ENCODE measurements at places on chromosomes 7 and 10. TPM values are rescaled to one million over a fixed set of nuclear protein-coding genes. Genes with fewer than 3 reads are reported as not detected.

- no peak for DNase-seq
These were observed 23.9 kb downstream of the LRRC4 start for GRCh38 chr7:128007303-128007680.

CLIP2 gene
- 84.5 TPM for total RNA-seq

- DNase-seq: no peak
These were observed 497.3 kb upstream of the GALNT17 start for GRCh38 chr7:70634610-70635068.

FAM25C gene
- not detected for total RNA-seq

- DNase-seq: no peak
These were observed 40.9 kb downstream of the FHIP2A start for GRCh38 chr10:114862456-114862855.

SFRP4 gene
- total RNA-seq: 0.41 TPM

GRCh38 chr10:47165711-47166404 lies 134.1 kb upstream of the GDF10 start:
- peak; percentile 29 for DNase-seq

SLC13A1 gene
- total RNA-seq: not detected

- DNase-seq: no peak
These were observed 46.3 kb downstream of the MRPL32 start for GRCh38 chr7:42978496-42978895.

- no peak for DNase-seq
These were observed 188.5 kb upstream of the BMPER start for GRCh38 chr7:33716581-33717477.

FFAR4 gene
- 0.75 TPM for total RNA-seq

GRCh38 chr7:107610323-107610722 lies 30.3 kb downstream of the BCAP29 start:
- DNase-seq: no peak

- no peak for DNase-seq
These were observed 10.1 kb downstream of the HNRNPF start for GRCh38 chr10:43398939-43399319.

ADAM12 gene
- 1.1 TPM for total RNA-seq

GRCh38 chr10:74827045-74827441 lies 643 bp downstream of the KAT6B start:
- DNase-seq: no peak

- no peak for DNase-seq
These were observed 13.8 kb downstream of the MXI1 start for GRCh38 chr10:110221044-110221720.

- no peak for DNase-seq
These were observed 15.3 kb upstream of the ADD3 start for GRCh38 chr10:109992485-109992884.

- DNase-seq: no peak
These were observed 400.6 kb upstream of the VSTM2A start for GRCh38 chr7:54141576-54141975.

GRCh38 chr7:150716939-150717338 lies 526 bp downstream of the GIMAP1 start:
- no peak for DNase-seq

- no peak for DNase-seq
These were observed 1174.9 kb upstream of the AUTS2 start for GRCh38 chr7:68423356-68423755.

- no peak for DNase-seq
These were observed 5.1 kb downstream of the PRLHR start for GRCh38 chr10:118590334-118590733.

PODXL gene
- total RNA-seq: 25.8 TPM

DNA sequence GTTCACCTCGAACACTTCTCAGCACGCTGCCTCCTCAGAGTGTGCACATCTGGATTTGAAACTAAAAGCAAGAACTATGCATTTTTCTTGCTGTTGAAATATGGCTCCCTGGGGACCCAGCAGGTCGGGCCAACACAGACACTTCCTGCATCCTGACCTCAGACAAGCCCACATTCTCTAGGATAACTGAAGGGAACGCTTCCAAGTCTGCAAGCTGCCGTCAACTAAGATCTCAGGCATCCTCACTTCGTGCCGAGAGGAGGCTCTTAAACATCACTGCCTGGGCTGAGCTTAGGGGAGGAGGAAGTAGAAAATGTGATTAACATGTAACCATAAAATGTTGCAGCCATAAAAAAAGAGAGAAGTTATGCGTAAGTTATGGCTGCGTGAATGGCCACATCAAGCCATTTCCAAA lies 65.5 kb downstream of the PYROXD2 start:
- peak; percentile 38 for DNase-seq

DNA sequence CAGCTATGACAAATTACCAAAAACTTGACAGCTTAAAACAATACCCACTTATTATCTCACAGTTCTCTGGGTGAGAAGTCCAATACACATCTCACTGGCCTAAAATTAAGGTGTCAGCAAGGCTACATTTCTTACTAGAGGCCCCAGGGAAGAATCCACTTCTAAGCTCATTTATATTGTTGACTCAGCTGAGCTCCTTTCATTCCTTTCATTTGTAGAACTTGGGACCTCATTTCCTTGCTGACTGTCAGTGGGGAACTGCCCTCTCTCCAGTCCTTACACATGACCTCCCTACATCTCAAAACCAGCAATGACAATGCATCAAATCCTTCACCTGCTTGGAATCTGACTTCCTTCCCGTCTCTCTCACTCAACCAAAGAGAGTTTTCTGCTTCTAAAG lies 240.3 kb downstream of the IPMK start:
- no peak for DNase-seq

GRCh38 chr10:97490592-97490991 lies 7.6 kb downstream of the MMS19 start:
- no peak for DNase-seq

- no peak for DNase-seq
These were observed 40.0 kb upstream of the PAPSS2 start for GRCh38 chr10:87619705-87620104.

PUS7 gene
- total RNA-seq: 1.9 TPM

- peak; percentile 72 for DNase-seq
These were observed 99.1 kb upstream of the PDGFA start for GRCh38 chr7:618539-619367.

GRCh38 chr7:13307040-13307439 lies 619.6 kb downstream of the ARL4A start:
- DNase-seq: no peak

DNA sequence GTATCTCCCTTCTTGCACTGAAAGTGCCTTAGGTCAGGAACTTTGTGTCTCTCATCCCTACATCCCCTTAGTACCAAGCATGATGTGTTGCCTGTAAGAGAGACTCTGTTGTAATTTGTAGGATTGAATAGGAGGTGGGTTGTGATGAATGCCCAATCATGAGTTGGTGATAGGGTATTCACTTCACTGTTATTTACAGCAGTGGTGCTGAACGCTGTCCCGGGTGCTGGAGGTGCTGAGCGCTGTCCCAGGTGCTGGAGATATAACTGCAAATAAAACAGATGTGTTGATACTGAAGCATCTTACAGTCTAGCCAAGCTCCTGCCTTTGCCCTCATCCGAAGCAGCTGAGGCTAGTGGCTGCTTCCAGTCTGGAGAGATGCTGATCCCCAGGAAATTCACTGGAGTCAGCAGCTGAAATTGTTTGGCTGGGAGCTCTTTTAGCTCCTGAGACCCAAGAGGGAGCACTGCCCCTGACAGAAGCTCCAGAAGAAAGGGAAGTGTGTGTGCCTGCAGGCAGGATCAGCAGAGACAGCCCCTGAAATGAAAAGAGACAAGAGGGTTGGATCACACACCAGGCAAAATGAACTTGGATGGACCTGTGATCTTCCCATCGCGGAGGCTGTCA lies 183.4 kb downstream of the SORCS3 start:
- no peak for DNase-seq

- no peak for DNase-seq
These were observed 34.9 kb downstream of the FAS start for GRCh38 chr10:89025453-89025852.

- DNase-seq: no peak
These were observed 2.5 kb downstream of the VSTM2A start for GRCh38 chr7:54544527-54545240.

DNA sequence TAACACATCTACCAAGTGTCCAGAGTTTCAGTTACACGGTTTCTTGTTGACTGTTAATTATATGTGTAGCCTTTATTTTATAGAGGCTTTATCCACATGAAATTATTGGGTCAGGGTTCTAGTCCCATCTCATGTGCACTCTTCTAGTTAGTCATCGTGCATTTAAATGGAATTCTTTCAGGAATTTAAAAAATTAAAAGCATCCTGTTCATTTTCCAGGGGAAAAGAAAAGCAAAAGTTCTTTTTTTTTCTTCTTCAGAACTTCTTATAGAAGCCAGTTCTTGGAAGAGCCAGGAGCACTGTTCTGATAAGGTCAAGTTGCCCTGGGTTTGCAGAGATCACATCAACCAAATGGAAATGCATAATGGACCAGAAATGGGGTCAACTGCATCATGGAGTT lies 324.7 kb downstream of the INHBA start:
- DNase-seq: no peak

GRCh38 chr7:2288503-2288902 lies 25.7 kb downstream of the SNX8 start:
- DNase-seq: no peak

FAM237B gene
- not detected for total RNA-seq

FAM20C gene
- 22.2 TPM for total RNA-seq

TMEM225B gene
- total RNA-seq: not detected

BAMBI gene
- total RNA-seq: 3.7 TPM

ADIRF gene
- total RNA-seq: 191 TPM

DNA sequence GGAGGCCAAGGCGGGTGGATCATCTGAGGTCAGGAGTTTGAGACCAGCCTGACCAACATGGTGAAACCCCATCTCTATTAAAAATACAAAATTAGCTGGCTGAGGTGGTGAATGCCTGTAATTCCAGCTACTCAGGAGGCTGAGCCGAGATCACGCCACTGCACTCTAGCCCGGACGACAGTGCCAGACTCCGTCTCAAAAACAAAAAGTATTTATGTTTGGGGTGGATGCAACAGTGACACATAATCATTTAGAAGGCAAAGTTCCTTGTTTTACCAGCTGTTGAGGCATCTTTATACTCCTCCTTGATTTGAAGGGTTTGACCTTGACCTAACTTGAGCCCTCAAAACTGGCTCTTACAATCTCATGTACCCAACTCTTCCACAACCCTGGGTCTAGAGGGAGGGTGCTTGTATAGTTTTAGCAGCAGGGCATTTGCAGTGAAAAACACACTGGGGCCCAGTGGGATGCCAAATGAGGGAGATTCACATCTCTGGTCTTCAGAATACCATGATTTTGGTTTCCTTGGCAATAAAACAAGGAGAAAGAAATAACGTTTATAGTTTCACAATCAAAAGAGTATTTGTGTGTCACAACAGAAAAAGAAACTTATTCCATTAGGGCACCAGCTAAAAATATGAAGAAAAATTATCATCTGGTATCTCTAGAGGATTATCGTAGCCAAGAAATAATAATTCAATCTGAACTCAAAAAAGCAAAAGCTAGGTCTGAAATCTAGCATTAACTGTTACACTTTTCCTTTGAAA lies 14.2 kb upstream of the TMEM254 start:
- no peak for DNase-seq
